ENCODE measurements at places on chromosomes 2 and 18.

GRCh38 chr18:38790303-38790702 lies 1224.7 kb upstream of the CELF4 start:
- DNase-seq, result peak; percentile 57

GRCh38 chr18:55539240-55539639 lies 48.8 kb downstream of the TCF4 start:
- DNase-seq, result no peak

DNA sequence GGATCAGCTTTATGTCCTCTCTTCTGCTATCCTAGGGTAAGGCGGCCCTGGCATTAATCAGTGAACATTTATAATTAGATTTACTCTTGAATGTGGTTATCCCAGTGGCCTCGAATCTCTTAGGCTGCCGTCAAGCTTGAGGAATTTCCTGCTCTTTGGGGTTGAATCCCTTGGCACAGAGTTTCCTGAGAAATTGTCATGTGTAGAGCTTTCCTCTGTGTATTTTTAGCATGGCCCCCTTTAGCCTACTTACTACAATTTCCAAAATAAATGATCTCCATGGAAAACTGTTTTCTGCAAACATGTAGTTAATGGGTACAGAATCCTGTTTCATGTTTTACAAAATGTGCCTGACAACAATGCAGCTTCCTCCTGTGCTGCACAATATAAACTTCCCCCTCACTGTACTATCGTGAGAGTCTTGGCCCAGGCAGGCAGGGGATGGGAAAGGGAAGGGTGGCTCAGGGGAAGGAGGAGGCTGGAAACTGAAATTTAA lies 18.1 kb downstream of the NCAPH start:
- no peak for DNase-seq

DNA sequence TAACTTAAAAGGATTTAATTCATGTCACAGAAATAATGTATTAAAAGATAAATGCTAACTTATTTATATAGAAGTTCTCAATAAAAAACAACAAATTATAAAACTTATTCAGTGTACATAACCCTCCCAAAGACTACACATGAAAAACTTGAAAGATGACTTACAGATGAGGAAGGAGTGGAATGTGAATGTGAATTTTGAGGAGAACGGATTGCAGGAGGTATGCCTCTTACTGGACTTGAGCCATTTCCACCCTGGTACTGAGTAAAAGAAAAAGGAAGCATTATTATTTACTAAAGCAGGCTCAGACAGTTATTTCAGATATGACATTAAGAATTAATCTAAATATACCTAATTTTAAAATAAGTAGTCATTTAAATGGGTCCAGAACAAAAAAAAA lies 104.4 kb downstream of the TLK1 start:
- no peak for DNase-seq

GRCh38 chr2:98804265-98804650 lies 73.3 kb upstream of the MGAT4A start:
- DNase-seq, result no peak

- DNase-seq, result no peak
Measured at GRCh38 chr2:96933305-96934181, 52.8 kb downstream of the FAM178B start.

DNA sequence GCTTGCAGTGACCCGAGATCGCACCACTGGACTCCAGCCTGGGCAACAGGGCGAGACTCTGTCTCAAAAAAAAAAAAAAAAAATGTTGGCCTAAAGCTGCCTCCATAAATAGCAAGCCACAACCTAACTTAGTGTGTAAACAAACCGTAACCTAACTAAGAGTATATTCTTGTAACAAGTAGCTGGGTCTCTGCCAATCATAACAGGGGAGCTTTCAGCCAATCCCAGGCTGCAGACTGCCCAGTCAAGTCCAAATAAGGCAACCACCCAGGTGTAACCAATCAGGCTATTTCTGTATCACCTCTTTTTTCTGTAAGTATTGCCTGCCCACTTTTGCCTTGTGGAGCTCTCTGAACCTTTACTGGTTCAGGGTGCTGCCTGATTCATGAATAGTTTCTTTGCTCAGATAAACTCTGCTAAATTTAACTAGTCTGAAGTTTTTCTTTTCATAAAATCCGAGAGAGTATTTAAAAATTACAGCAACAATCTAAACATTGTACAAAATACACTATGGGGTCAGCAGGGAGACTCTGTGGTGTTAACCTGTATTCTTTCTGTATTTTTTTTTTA lies 4.5 kb downstream of the PSTPIP2 start:
- no peak for DNase-seq

GRCh38 chr2:203728321-203728720 lies 21.9 kb downstream of the CD28 start:
- no peak for DNase-seq

- DNase-seq, result peak; percentile 73
Measured at GRCh38 chr2:48114256-48114655, 208.0 kb upstream of the FBXO11 start.

Measured in SK-MEL-5 (cell line).